Activated naive CD4-positive, alpha-beta T cell treated with Interleukin-2 at 50 U/mL for 16 hours (primary cell): ENCODE measurements at places on chromosomes 7 and 10.

- DNase-seq = no peak
Observed at GRCh38 chr7:70215491-70215890, 617.2 kb downstream of the AUTS2 start.

DNA sequence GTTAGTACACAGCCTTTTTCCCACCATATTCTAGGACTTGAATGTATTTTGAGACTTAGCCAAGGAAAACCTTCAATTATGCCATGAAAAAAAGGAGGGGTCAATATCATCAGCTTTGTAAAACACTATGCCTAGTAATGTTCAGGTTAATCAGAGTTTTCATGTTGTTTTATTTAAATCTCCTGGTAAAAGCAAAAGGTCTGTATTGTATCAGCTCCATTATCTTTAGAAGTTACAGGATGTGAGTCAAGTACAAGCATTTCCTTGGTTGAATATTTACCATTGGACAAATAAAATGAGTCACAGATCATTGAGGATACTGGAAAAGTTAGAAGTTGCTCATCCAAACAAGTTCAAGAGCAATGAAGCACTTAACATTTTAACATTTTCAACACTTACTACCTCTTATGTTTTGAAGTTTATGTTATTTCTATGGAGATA, 89.9 kb upstream of the CAPZA2 start:
- DNase-seq = no peak

- no peak for DNase-seq
Observed at GRCh38 chr10:101774589-101775272, 1.2 kb downstream of the FGF8 start.

DNA sequence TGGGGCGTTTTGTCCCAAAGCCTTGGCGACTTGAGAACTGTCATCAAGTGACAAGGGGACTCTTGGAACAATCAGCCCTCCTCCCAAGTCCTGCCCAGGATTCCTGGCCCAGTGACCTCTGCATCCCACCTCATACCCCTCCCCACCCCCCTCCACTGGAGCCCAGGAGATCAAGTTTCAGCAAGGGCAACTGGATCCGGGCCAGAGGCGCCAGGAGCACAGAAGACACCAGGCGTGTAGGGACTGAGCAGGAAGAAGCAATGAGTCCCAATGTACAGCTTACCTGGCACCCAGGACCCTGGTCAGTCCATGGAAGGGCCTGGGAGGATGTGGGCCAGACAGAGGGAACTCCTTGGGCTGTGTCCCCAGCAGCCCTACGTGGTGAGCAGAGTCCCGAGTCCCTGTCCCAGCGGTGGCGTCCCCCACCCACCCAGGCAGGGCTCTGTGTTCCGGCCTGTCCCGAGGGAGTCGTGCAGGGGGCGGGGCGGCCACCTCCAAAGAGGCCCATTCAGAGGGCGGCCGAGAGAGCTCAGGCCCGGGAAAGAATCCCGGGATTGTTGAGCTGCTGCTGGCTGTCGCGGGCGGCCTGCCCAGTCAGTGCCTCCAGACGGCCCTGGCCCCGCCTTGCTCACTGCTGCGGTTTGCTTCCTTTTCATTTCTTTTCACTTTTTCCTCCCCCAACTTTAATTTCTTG, 254.1 kb downstream of the TNS3 start:
- DNase-seq = no peak

DNA sequence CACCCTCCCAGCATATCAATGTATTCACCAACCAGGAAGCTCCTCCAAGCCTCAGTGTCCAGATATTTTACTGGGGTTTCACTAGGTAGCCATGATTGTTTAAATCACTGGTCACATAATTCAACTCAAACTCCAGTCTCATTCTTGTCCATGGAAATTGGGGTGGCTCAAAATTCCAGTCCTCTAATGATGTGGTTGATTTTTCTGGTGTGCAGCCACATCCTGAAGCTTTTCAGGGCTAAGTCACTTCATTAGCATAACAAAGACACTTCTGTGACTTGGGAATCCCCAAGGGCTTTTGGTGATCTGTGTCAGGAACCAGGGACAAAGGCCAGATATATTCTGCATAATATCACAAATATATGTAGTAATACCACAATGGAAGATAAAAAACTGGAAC, 786.9 kb upstream of the IGFBP3 start:
- DNase-seq = no peak

DNA sequence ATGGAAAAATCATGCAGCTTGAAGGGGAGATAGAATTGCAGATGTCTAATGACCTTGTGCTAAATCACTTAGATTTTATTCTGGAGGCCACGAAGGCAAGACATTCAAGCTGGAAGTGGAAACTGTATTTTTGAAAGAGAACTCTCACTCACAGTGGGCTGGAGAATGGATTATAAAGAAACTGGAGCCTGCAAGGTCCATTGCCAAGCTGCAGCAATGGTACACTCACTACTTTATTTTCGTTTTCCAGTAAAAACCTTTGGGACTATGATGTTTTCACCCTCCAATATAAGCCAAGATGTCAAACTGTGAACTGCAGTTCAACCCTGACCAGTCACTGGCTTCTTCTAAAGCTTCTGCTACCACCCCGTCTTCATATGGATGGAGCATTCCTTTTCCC, 62.0 kb downstream of the SKIDA1 start:
- DNase-seq = no peak

GRCh38 chr10:86340176-86340990, 26.2 kb downstream of the GRID1 start:
- DNase-seq = no peak

DNA sequence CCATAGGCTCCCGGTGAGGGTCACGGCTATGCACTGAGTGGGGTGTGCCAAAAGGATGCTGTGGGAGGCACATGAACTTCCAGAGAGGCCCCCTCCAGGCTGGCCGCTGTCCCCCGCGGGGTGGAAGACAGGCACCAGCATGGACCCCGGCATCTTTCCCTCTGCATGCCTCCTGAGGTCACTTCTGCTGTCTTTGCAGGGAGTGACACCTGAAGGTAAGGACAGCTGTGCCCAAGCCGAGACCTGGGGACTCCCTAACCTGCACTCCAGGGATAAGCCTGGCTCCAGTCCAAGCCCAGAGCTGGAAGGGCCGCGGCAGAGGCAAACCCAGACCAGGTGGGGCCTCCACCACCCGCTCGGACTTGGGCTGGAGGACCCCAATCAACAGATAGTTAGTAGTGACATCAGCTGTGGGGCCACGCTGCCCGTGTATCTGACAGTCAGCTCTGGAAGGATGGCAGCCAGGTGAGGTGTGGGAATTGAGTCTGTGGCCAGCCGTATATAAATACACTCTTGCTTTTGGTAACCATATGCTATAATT, 340.7 kb upstream of the MKI67 start:
- no peak for DNase-seq

GRCh38 chr7:27116962-27117886, 13.3 kb downstream of the HOXA4 start:
- no peak for DNase-seq
